ENCODE measurements at places on chromosomes 5 and 9. TPM values are rescaled to one million over a fixed set of nuclear protein-coding genes. Genes with fewer than 3 reads are reported as not detected.

The CTXN3 gene
- total RNA-seq: not detected

The SPACA9 gene
- 5.5 TPM for total RNA-seq

The FOXD1 gene
- total RNA-seq: 6.2 TPM

The ADAMTSL2 gene
- not detected for total RNA-seq

The IL9 gene
- total RNA-seq: not detected
